ENCODE measurements at places on chromosomes 11 and 22.
A peak's percentile ranks its signal among the peaks of the same experiment; 100 is the strongest.

DNA sequence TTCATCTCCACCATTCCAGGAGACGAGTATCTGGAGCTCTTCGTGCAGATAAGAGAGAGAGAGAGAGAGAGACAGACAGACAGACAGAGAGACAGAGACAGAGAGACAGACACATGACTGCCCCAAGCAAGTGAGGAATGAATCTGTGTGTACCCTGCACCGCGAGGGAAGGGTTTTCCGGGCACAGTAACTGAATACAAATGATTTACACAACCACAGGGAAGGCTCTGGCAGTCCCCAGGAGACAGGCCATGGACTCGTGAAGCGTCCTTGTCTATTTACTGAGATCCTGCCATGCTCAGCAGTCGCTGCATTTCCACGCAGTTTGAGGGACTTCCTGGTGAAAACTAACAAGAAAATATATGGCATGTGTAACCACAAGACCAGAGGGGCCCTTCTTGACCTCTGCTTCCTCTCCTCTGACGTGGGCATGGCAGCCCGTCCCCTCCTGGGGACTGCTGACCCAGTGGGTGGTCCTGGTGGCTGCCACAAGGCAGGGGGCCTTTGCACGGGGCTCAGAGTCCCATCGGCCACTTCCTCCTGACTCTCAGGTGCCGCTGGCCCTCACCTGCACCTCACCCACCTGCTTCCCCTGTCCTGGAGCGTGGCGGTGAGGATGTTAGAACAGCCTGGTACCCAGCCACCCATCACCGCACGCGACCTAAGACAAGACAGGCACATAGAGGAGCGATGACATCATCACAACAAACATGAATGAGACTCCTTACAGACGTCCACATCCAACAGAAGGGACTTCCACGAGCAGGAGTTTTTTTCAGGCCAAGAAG lies 75.9 kb downstream of the PHF21B start:
- no peak for DNase-seq

GRCh38 chr11:7332451-7332850 lies 80.7 kb downstream of the SYT9 start:
- DNase-seq = no peak

DNA sequence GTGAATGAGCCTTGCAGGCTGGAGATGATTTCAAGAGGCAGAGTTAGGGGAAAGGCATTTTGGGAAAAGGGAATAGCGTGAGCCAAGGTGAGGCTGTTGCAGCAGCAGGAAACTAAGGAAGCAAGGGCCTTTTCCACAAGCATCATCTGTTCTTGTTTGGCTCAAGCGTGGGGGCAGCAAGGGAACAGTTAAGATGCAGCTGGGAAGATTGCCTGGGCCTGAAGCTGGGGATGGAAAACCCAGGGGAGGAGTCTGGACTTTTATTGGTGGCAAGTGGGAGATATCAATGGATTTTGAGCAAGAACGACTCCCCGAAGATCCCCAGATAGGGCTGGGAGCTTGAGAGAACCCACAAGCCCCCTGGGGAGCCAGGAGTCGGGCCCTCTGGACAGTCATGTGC lies 27.3 kb upstream of the PICK1 start:
- no peak for DNase-seq

DNA sequence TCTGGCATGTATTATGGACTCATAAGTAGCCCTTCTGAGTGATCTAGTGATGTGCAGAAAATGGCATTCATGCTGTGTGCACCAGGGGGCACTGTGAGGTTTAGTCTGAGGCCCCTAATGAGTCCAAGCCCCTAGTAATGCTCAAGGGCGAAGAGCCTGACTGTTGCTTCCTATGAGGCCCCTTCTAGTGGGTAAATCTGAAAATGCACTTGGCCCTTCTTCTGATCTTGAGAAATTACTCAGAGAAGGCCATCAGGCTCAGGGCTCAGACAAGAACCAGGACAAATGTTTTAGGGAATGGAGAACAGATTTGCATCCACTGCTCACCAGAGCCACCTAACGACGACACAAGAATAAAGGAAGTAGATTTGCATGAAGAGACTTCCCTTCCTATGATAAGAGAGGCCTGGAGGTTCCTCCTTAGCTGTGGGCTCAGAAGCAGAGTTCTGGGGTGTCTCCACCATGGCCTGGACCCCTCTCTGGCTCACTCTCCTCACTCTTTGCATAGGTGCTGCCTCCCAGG lies 75.8 kb downstream of the GGTLC2 start:
- peak; percentile 13 for DNase-seq

DNA sequence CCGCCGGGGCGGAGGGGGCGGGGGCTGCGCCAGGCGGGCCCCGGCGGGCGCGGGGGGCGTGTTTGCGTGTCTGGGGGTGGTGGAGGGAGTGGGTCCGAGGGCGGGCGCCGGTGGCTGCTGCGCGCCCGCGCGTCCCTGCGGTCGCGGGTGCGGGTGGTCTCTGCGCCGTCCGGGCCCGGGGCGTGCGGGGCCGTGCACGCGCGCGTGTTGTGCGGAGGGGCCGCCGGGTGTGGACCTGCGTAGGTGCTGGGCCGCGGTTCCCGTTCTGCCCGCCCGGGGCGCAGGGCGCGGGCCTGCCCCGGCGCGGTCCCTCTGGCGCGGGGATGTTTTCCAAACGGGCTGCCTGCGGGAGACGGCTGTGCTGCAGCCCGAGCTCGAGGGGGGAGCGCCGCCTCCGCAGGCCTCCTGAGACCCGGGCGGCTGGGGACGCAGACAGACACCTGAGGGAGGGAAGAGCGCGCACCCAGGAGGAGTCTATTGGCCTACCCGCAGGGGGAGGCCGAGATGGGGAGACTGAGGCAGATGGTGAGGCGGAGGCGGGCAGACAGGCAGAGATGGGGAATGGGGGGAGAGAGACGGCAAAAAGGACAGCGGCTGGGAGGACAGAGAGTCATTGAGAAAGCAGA lies 442 bp downstream of the PELI3 start:
- peak; percentile 30 for DNase-seq

DNA sequence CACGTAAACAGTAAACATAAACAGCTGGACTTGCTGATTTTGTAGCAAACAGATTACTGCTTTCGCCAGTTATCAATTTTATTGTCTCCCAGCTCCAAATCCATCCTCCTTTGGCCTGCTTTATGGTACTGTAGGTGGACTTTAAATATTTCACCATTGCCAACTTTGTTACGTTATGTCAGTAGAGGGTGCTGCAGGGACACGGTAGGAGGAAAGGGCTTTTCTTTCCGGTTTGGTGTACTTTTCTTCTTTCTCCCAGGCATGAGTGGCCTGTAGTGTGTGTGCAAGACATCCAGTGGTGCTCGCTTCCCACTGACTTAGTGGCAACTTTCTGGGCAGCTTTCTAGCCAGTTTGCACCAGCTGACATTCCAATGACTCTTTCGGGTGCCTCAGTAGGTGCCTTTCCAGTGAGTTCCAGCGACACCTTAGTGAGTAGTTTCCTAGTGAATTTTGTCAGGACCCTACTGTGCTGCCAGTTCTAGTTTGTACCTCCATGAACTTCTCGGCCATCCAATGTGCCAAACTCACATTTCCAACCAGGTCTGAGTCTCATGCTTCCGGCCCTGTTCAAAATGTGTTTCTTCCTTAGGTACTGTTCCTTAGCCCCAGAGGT lies 267.6 kb upstream of the TENM4 start:
- DNase-seq = no peak

GRCh38 chr11:11335043-11335442 lies 18.0 kb downstream of the CSNK2A3 start:
- DNase-seq = no peak

GRCh38 chr11:107929611-107930200 lies 1.5 kb downstream of the RAB39A start:
- no peak for DNase-seq

DNA sequence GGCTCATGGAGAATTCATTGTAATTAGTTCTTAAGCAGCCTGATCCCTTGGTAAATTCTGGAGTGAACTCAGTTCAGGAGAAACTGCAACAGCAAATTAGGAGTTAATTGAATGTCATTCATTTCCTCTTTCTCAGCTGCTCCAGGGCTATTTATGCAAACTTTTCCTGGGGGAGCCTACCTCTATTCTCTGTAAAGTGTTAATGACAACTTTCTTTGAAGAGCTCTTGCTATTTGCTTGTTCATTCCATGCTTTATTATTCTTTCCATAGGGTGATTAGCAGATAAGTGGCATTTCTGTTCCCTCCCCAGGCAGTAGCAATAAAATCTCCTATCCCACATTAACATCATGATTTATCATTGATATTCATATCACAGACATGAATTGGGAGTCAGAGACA lies 267.6 kb upstream of the DDI1 start:
- DNase-seq = no peak

- no peak for DNase-seq
Observed at GRCh38 chr22:22103078-22103875, 120.7 kb upstream of the TOP3B start.

DNA sequence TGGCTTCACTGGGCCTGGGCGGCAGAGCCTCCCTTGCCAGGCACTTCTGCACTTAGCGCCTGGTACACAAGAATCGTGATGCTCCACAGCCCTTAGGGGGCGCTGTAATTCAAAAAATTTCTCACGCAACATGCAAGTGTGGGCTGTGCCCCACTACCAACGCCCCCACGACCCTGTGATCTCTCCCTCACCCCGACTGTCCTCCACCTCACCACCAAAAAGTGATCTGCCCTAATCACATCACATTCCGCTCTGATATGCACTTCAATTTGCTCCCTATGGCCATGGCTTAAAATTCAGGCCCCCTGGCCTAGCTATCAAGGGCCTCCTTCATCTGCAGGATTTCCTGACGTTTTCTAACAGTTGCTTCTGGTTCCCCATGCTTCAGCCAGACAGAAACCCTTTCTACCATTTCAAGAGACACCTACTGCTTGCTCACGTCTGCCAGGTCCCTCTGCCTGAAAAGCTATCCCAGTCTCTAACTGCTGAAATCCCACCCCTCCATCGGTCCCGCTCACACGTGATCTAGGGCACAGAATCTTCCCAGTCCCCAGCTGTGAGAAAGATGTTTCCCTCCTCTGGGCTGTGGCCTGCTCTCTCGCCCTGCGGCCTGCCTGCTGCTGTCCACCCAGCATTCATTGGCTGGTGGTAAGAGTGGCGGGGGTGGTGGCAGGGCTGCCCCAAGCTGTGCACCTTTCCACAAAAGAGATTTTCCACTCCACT lies 27.9 kb upstream of the LRRC32 start:
- no peak for DNase-seq

DNA sequence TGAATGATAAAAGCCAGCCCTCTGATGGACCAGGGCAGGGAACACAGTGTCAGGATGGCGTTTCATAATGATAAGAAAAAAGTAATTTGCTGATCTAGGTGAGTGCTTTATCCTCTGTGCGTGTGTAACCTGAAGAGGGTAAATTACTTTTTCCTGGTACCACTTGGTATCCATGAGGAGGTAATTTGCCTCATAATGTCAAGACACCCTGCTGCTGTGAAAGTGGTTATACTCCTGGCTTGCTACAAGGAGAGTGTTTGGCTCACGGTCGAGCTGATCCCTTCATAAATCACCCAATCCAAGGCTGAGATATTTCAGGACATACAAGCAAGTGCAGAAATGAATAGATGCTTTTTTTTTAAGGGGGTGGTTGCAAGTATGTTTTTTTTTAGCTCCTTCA lies 207.2 kb upstream of the PGR start:
- DNase-seq = no peak

- DNase-seq = no peak
Observed at GRCh38 chr22:46514592-46515207, 22.7 kb downstream of the CELSR1 start.

GRCh38 chr11:70603114-70603755 lies 204.9 kb downstream of the CTTN start:
- DNase-seq = no peak

- peak; percentile 32 for DNase-seq
Observed at GRCh38 chr22:46612904-46613605, 7.1 kb upstream of the GRAMD4 start.

DNA sequence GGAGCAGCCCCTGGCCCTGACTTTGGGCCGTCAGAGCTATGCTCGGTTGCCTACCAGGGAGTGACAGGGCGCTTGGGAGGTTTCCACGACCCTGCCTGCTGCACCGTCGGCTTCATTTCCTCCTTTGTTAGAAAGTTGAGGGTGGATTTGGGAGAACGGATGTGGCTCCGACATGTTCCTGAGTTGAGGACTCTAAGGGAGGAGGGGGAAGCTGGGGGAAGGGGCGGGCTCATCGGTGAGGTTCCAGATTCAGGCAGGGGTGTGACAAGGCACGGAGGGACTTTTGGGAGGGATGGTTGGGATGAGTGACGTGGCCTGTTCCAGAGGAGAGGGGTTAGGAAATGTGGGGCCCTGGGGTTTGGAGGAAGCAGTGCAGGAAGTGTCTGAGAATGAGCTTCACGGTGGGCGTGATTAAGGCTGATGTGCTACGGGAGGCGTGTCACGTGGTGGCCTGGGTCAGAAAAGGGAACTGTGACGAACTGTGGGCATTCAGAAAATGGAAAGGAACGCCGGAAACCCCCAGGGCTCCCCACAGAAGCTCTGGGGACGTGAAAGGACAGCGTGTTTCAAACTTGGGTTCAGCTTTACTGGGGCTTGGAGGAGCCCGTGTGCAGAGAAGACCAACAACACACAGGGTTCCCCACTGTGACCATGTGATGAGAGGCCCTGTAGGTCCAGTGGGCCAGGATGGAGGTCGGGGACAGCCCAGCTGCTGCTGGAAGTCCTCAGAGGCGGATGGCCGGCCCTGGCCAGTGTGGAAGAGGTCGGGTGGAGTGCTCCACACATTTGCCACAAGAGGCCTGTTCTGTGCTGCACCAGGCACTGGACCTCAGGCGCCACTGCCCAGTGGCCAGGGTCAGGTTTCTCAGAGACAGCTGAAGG lies 2.8 kb downstream of the PARVB start:
- DNase-seq = peak; percentile 42

- no peak for DNase-seq
Observed at GRCh38 chr11:93082900-93083299, 113.4 kb downstream of the MTNR1B start.

DNA sequence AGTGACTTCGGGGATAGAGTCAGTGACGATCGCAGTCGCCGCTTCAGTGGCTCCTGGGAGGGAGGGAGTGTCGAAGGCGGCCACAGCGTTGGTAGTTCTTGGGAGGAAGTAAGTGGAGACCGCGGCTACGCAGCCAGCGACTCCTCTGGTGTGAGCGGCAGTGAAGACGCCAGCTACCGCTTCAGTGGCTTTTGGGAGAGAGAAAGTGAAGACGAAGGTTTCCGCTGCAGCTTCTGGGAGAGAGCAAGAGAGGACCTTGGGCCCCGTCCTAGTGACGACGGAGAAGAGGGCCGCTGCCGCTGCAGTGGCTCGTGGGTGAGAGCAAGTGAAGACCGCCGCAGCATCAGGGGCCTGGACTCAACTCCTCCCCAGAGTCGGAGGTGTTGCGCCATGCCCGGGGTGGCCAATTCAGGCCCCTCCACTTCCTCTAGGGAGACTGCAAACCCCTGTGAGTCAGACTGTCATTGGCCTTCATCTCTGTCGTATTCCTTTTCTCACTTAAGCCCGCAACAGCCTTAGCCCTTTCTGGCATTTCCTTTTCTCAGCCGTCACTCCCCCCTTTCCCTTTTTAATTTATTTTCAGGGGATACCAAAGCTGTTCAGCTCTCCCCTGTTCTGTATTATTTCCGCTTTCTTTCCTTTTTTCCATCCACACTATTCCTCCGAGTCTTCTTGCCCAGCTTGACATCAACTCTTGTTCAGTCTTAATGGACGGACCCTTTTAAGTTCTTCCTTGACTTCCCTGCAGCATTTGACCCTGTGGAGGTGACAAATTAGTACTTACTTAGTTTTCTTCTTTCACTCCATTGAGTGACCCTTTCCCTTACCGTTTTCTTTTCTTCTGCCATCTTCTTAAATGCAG lies 1.0 kb downstream of the ANKRD42 start:
- peak; percentile 39 for DNase-seq

GRCh38 chr22:37639070-37639760 lies at the start of gene SH3BP1:
Gene SH3BP1, plus strand, starts transcription at chr22:37639669. Its CDS starts 119 bp downstream, at chr22:37639788.
- DNase-seq = peak; percentile 44

All from activated T-cell treated with anti-CD3 and anti-CD28 coated beads for 1 hour (primary cell).